Heart left ventricle (tissue), 16 donors: ENCODE measurements at places on chromosomes 3 and 15. TPM values are rescaled to one million over a fixed set of nuclear protein-coding genes. Genes with fewer than 3 reads are reported as not detected.

DNA sequence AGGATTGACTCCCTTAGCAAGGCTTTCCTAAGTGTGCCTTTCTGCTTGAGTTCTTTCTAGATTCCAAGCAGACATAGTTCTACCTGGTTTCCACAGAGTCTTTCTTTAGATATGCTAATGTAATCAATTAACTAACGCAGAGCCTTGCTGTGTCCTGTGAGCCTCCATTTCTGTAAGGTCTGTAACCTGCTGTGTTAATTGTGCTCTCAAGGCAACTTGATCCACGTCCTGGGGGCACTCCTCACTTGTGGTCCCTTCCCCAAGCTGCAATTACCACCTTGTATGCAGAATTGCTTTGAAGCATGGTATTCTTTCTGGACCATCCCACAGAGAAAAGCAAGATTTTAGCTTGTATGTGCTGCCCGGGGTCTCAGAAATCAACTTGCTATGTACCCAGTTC lies 29.5 kb upstream of the THSD4 start:
- DNase-seq, result no peak

GRCh38 chr3:62184559-62184958 lies 188.8 kb downstream of the FEZF2 start:
- peak; percentile 35 for DNase-seq

- no peak for DNase-seq
Measured at GRCh38 chr3:16178628-16178988, 4.1 kb downstream of the GALNT15 start.

DNA sequence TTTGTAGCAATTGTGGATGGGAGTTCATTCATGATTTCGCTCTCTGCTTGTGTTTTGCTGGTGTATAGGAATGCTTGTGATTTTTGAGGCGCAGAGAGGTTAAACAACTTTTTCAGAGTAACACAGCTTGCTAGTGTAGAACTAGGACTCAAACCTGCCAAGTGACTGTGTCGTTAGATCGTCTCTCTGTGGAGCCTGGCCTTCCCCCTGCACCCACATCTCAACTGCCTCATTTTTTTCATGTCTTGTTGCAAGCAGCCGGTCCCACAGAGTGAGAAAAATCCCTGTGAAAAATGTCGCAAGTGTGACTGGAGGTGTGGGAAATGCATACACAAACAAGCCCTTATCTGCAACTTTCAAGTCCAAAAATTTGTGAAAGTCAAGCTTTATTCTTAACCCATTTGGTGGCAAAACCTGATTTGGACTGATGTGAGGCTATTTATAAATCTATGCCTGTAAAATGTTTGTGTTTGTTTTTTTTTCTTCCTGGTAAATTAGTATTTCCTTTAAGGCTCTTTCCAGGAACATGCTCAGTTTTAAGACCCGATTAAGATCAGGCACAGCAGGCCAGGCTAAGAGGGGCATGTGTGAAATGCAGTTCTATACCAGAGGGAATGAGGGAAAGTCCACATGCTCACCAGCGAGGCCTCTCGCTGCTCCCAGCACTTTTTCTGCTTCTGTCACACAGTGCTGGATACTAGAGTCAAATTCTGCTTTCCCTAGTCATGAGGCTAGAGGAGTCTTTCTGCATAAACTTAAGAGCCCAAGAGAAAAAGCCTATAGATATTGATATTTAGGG lies 25.8 kb downstream of the ST6GAL1 start:
- DNase-seq, result no peak

DNA sequence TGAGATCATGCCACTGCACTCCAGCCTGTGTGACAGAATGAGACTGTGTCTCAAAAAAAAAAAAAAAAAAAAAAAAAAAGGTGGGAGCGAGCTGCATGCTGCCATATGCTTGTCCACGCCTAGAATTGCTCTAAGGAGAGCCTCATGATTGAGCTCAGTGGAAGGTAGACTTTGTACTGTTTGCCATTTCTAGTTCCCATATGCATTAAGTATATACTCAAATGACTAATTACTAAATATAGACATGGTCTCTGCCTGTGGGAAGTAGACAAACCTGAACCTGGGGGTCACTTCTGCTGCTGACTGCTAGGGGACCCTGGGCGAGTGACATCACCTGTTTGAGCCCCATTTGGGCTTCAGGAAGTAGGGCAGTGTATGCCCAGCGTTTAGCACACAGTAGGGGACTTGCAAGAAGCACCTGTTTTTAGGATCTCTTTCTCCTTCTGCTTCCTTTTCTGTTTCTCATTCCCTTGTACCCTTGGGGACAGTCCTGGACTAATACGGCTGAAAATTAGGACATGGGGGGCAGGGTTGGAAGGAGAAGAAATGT lies 27.2 kb downstream of the PRKCD start:
- no peak for DNase-seq

GRCh38 chr15:52083603-52084002 lies 29.0 kb downstream of the BCL2L10 start:
- DNase-seq, result no peak

DNA sequence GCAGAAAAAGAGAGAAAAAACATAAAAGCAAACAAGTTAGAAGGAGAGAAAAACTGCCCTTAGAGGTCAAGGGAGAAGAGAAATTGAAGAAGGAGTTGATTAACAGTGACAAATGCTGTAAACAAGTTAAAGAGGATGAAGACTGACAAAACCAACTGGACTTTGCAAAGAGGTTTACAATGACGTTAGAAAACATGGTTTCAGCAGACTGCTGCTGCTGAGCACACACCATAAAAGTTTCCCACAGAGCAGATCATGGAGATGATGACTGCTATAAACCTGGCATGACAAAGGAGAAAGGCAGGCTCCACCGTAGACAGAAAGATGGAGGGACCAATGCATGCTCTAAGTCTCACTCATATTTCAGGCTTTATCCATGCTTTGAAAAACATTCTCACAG lies 78.7 kb downstream of the POLQ start:
- DNase-seq, result no peak

- no peak for DNase-seq
Measured at GRCh38 chr3:17894434-17895060, 152.1 kb upstream of the TBC1D5 start.

DNA sequence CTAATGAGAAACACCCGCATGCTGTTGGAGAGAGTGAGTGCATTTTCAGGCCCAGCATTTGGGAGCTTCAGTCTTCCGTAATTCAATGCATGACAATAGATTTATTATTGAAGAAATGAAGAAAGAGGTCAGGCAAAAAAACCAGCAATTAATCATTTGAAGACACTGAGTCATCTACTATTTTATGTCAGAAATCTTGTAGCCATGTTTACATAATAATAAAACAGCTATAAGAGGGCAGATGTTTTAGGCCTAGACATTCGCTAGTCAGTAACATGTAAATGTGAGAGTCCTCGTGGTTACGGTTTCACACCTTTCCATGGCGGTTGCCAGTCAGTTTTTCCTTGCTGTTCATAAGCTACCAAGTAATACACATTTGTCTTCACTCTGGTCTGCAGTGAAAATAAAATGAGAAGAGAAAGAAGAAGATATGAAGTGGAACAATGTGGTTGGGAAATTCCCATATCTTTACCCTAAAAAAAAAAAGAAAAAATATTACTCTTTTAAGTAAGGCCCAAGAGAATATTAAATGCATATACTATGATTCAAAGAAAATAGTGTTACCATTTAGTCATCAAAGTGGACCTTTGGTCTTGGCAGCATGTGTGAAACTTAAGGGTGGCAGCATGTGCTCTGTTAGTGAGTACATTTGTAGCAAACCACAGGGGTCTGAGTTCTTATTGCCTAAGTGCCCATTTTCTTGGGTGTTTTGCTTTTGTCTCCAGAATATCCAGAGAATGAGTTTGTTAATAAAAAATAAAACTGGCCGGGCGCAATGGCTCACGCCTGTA lies 140.5 kb upstream of the TBL1XR1 start:
- DNase-seq, result no peak

DNA sequence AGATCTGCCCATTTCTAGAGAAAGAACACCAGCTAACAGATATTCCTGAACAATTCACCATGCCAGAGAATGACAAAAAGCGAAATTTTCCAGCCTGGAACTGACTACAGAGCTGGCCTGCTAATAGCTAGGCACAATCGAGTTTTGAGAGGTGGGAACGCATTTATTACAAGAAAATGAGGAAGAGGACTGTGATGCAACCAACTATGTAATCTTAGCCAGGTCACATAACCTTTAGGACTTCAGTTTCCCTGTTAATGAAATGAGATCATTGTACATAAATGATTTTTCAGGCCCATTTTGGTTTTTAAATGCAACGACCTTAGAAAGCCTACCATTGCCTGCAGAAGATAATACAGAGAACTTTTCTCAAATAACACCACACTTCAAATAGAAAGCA lies 72.1 kb upstream of the SETMAR start:
- DNase-seq, result no peak

- no peak for DNase-seq
Measured at GRCh38 chr15:70374096-70374495, 276.4 kb upstream of the TLE3 start.

GRCh38 chr3:74661672-74662071 lies 47.2 kb upstream of the CNTN3 start:
- no peak for DNase-seq

GRCh38 chr3:52856666-52857065 lies 21.8 kb upstream of the MUSTN1 start:
- no peak for DNase-seq

DNA sequence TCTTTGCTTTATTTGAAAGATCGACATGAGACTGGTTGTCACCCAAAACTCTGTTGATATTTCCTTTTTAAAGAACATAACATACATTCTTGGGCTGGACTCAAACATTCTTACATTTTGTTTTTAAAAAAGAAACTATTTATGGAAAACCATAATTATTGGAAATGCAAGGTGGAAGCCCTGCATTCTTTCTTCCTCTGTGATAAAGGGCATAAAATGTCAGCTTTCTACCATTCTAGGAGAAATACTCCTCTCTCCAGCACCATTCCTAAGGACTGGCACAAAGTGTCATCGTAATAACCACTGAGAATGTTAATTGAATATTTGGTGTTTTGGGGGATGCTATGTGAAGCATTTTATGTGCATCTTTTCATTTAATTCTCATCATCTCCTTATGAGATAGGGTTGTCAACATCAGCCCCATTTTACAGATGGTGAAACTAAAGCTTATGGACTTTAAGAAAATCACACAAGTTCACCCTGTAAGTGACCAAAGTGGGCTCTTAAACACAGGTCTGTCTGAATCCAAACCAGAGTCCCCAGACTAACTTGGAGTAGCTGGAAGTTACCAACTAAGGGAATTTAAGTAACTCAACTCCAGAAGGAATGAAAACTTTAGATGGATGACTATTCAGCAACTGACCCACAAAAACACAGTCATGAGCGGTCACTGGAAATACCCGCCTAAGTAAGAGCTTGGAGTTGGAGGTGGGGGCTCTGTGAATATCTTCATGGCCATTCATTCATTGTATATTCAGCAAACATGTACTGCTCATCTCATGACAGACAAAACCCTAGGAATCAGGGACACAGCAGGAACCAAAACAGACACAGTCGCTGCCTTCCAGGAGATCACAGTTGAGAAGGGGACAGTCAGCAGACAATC lies 45.9 kb upstream of the LMCD1 start:
- no peak for DNase-seq

DNA sequence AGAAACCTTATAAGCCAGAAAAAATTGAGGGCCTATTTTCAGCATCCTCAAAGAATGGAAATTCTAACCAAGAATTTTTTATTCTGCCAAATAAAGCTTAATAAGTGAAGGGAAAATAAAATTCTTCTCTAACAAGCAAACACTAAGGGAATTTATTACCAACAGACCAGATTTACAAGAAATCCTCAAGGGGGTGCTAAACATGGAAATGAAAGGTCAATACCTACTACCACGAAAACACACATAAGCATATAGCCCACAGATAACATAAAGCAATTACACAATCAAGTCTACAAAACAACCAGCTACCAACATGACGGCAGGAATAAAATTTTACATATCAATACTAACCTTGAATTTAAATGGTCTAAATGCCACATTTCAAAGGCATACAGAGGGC lies 883.5 kb downstream of the SI start:
- DNase-seq, result no peak

- no peak for DNase-seq
Measured at GRCh38 chr3:104990758-104991157, 376.0 kb upstream of the ALCAM start.

DNA sequence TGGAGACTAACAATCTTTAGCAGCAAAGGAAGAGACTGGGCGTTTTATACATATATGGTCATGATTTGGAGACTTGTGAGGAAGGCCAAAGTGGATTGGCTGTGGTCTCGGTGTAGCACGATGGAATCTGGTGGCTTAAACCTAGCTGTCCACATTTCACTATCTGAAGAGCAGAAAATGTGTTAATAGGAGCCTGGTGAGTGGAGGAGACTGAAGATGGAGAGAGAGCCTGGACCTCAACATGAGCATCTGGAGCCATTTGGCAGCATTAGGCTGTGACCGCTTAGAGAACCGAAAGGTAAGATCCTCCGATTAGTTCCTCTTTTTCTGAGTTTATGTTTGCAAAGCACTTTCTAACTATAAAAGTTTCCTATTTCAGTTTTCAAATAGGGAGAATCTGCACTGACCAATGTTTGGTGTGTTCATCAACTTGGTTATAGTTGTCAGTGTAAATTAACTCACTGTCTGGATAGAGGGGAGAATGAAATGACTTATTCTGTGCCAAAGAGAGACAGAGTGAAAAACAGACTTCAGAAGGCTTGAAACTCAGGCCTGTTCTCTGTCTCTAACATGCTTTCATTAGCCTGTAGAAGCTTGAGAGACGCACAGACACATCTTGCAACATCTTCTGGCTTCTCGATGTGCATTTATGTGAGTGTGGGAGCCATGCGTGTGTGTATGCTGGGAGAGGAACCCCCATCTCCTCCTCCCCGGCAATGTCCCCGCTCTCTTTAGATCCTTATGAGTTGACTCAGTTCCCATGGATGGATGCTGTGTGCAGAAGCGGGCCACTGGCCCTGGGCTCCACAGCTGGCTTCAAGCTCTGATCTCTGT lies 244.7 kb upstream of the TBL1XR1 start:
- no peak for DNase-seq

DNA sequence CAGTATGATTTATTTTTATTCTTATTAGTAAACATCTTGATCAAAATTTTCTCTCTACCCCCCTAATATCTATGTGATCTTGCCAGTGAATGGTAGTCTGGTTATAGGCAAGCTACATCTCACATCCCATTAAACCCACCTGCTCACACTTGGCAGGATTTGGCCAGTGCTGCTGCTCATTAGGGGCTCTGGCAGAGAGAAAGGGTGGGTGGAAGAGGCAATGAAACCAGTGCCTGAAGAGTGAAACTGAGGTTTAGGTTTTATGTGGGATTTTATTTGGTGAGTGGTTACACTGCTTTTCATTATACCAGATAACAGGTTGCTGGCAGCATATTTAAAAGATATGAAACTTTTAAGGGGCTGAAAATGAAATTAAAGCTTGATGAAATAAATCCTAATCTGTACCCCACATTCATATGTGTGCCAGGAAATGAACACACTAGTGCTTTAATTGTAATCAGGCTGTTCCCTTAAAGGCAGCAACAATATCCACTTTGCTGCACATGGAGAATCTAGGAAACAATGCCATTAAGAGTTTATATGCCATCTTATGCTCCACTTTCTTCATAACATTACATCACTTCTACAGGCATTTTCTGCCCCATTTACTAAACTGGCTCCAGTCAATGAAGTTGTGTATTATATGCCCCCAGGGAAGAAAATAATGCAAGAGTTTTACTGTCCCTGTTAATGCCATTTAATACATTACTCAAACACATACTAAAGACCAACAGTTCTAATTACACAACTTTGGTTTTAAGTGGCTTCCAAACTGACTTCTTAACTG lies 688.7 kb downstream of the MECOM start:
- no peak for DNase-seq

CEP19 gene
- 1.7 TPM for total RNA-seq

LTK gene
- 0.95 TPM for total RNA-seq

SPRED1 gene
- total RNA-seq, result 11.9 TPM

PROS1 gene
- 93.1 TPM for total RNA-seq

TOMM70 gene
- 46.2 TPM for total RNA-seq

C3orf70 gene
- 1.5 TPM for total RNA-seq

DLL4 gene
- total RNA-seq, result 6.7 TPM
